ENCODE measurements at places on chromosomes 11 and 22.

GRCh38 chr11:48079596-48079995 lies 99.2 kb downstream of the PTPRJ start:
- DNase-seq, result no peak

- no peak for DNase-seq
Observed at GRCh38 chr22:46473021-46473779, 64.2 kb downstream of the CELSR1 start.

DNA sequence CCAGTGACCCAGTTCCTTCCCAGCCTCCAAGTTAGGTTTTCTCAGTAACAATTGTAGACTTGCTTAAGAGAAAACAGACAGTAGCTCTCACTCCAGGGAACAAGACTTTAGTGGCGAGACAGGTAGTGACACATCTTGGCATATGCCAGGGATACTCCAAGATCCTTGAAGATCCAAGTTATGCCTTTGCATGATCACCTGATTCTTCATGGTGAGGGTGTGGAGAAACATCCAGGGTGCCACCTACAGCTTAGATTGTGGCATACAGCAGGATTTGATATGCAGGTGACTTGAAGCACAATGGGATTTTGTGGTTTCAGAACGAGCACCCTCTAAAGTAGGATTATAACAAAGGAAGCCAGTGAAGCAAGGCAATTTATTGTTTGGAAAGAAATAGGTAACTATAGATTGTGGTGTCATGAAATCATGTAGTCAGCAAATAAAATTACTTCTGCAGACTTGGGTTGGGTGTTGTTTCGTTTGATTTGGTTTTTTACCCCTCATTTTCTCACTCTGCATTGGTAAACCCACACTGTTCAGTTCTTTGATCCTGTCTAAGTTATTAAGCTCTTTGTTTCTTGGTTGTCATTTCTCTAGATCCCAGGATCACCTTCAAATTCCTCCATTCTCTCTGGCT lies 9.2 kb downstream of the POU2AF3 start:
- DNase-seq, result no peak

- DNase-seq, result no peak
Observed at GRCh38 chr11:82756765-82757639, 23.3 kb upstream of the FAM181B start.

DNA sequence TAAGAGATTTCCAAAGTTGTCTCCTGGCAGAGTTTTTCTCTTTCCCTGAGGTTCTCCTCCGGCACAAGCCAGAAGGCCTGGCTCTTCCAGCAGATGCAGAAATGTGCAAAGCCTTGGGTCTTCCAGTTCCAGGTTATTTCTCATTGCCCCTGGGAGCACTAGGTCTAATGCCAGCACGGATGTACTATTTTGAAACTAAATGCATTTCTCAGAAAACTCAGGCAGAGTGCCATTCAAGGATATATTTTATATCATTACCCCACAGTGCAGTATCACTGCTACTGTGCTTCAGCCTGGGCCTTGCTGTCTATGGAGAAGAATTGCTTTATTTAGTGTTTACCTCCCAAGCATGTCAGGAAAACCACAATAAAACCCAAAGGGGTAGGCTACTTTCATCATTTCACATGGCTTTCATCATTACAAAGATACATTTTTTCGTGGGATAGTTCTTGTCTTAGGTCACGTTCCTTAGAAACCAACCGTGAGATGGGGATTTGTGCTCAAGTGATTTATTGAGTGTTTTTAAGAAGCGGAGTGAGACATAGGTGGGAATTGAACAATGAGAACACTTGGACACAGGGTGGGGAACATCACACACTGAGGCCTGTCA lies 22.4 kb upstream of the FZD4 start:
- DNase-seq, result no peak

DNA sequence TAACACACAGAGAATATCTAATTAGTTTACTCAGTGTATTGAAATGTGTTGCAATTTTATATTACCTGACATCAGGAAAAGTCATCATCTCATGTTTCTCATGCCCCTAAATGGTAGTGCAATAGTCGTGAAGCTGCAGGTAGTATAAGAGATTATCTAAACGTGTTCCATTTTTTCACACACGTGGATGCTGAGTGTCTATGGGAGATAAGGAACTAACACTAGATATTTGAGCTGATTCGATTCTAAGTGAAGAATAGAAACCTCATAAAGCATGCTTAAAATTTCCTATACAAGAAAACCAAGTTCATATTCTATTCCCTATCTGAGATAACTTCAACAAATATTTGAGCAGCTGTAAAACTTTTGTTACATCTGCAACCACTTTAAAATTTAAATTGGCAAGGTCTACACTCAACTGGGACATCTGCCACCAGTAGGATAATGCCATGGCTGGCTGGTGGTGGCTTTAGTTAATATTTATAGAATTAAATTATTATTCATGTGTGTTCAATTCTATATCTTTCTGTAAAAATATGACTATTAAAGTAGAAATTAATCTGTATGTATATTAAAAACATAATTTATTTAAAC lies 388.8 kb downstream of the LUZP2 start:
- DNase-seq, result no peak

DNA sequence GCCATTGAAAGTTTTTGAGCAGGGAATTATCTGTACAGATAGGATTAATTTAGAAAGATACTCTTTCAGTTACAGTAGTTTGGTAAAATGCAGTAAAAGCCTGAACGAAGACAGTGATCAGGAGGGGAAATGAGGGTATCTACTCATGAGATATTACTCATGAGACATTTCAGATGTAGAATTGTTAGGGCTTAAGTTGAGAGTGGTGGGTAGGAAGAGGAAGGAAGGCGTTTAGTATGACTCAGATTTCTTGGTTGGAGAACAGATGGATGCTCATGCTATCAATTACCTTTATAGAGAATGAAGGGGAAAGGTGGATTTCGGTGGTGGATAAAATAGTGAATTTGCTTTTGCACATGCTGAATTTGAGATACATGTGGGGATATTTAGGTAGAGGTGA lies 15.8 kb downstream of the CCDC81 start:
- DNase-seq, result no peak

DNA sequence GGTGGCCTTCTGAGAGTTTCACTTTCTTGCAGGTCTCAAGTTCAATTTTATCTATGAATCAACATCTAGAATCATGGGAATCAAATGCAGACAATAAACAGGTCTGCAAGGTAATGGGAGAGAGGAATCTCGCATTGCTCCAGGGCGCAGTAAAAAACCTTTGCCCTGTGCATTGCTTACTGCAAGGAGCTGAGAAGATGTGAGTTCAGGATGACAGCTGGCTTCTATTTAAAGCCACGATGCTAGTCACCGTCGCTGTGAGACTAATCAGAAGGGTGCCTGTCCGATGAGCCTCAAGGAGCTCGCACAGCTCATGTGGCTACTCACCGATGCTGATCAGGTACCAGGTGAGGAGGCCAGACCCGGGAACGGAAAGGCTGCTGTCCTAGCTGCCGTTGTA lies 30.2 kb upstream of the APOA1 start:
- no peak for DNase-seq

- DNase-seq, result no peak
Observed at GRCh38 chr22:48432781-48433518, 1394.7 kb downstream of the BRD1 start.

DNA sequence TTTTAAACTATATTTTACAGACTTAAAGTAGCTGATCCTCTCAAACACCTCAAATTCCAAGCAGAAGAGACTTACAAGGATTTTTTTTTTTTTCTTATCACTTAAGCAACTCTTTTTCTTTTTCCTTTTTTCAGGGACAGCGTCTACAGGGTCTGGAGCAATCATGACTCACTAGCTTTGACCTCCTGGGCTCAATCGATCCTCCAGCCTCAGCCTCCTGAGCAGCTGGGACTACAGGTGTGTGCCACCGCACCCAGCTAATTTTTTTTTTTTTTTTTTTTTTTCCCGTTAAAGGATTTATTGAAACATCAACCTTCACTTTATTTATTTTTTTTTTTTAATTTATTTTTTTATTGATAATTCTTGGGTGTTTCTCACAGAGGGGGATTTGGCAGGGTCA lies 4.5 kb upstream of the MACROD1 start:
- DNase-seq, result no peak

- DNase-seq, result no peak
Observed at GRCh38 chr22:48370508-48371325, 1457.0 kb downstream of the BRD1 start.

GRCh38 chr11:93567401-93567895 lies 24.3 kb upstream of the SMCO4 start:
- DNase-seq, result no peak

DNA sequence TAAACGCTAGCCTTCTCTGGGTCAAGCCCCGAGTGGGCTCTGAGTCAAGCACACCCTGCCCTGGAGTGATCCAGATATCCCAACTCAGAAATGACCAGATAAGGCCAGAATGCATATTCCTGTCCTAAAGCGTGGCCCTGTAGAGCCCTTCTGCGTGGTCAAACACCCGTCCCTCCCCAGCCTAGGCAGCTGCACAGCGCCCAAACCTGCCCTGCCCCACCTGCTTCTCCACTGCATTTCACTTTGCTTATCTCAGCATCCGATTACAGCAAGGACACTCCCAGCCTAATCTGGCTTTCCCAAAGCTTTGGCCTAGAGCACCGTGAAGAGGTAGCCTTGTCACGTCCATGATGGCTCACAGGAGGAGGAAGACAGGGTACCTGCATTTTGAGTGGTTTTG lies 11.9 kb upstream of the TMPRSS4 start:
- DNase-seq, result no peak

- DNase-seq, result no peak
Observed at GRCh38 chr11:30635401-30635989, 49.3 kb upstream of the MPPED2 start.

DNA sequence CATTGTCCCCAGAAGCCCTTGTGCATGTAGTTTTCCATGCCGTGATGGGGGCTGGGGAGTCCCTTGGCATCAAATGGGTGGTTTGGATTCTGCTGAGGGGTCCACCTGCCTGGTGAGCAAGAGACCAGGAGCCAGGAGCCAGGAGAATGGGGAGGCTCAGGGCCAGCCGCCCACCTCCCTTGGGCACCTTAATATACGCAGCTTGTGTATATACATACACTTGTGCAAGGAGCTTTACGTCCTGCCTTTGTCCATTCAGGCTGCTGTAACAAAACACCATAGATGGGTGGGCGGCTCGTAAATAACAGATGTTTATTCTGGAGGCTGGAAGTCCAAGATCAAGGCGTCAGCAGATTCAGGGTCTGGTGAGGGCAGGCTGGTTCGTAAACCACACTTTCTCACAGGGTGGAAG lies 62.5 kb downstream of the SMIM38 start:
- no peak for DNase-seq
